Skin of body (tissue), 3 donors: ENCODE measurements at places on chromosomes 2 and 18.

DNA sequence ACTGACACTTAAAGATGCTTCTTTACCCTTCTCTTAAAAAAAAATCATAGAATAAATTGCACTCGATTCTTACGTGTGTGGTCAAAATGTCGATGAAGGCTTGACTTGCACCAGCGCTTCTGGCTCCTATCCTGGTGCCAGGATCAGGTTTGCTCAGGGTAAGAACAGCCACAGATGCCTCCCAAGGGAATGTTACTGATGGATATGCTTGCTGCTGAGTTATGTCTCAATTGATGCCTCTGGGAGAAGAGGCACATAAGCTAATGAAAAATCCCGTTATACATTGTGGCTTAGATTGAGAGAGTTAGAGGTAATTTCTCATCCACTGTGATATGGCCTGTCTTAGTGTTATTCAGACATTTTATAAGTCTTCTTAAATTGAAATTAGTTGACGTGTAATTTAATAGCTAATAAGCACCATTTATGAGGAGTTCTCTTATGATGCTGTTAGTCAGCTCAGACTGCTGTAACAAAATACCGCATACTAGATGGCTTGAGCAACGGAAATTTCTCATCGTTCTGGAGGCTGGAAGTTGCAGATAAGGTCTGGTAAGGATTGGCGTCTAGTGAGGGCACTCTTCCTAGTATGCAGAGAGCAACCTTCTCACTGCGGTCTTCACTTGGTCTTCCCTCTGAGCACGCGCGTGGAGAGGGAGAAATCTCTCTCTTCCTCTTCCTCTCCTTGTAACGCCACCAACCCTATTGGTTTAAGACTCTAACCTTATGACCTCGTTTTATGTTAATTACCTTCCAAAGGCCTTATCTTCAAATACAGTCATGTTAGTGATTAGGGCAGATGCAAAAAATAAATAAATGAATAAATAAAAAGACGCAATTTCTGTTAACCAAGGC, 116.6 kb upstream of the NOSTRIN start:
- DNase-seq = no peak

DNA sequence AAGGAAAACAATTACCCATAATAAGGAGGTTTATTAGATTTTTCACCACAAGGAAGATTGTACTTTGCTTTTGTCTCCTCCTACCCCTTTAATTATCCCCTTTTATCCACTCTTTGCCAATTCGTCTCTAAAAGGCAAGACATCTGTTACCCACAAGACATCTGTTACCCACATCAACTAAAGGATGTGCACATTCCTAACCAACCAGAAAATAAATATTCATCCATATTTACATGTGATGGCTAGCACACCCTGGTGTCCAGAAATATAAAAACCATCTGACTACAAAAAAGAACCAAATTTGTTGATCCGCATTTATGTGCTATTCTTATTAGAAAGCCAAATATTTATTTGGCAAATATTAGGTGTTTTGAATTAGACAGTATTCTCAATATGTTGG, 35.7 kb downstream of the ACVR1C start:
- DNase-seq = peak; percentile 23

- DNase-seq = no peak
These were observed 352.1 kb upstream of the ZNF521 start for GRCh38 chr18:25704071-25704470.

GRCh38 chr2:24082787-24083566, 1.7 kb downstream of the TP53I3 start:
- no peak for DNase-seq

GRCh38 chr2:181861379-181861778, 30.2 kb upstream of the ITPRID2 start:
- DNase-seq = no peak

DNA sequence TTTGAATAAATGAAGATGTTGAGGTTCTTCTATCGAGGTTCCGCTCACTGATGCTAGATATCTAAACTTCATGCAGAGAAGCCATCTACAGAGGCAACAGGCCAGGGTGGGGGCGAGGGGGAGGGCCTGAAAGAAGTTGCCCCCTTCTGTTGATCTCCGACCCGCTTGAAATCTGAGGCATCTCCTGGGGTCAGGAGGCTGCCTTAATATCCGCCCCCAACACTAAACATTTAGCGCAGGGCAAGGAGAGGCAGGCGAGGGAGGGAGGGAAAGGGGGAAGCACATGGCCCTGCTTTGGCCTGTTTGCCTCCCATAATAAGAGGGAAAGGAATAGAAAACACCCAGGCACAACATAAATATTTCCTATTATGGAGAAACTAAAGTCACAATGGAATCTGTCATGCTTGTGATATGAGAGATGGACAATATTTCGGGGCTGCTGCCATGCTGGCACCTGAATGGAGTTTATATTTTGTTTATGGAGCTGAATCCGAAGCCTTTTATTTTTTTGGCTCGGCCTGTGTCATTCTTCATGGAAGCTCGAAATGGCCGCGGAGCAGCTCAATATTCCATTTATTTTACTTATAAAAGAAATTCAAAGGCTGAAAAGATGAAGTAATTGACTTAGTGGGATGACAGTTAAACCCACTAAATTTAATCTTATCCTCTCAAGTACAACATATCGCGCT, 221.1 kb downstream of the INSIG2 start:
- no peak for DNase-seq

DNA sequence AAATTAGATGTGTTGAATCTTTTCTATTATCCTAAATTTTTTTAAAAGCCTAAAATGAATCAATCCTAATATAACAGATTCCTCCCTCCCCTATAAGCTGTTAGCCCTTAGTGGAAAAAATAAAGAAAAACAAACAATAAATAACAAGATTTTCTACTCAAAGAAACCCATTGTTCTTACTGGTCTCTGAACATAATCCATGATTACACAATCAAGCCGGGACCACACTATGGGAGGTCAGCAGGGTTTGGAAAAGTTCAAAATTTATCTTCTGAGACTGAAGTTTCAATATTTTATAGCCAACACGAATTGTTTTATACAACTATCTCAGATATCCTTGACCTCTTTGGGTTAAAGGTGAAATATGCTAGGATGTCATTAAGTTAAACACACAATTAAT, 57.9 kb downstream of the DPP4 start:
- no peak for DNase-seq

DNA sequence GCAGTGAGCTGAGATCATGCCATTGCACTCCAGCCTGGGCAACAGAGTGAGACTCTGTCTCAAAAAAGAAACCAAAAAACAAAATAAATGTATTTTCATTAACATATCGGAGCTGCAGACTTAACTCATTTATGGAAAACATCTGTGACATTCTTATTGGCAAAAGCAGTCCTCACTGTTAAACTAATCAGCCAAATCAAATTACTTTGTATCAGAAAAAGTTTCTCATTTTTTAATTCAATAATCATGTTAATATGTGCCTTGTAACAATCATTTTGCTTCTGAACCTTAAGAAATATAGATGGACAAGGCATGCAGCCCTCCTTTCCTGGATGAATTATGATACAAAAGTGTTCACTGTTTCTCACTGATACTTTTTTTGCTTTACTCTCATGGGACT, 18.0 kb upstream of the TP53I3 start:
- no peak for DNase-seq

DNA sequence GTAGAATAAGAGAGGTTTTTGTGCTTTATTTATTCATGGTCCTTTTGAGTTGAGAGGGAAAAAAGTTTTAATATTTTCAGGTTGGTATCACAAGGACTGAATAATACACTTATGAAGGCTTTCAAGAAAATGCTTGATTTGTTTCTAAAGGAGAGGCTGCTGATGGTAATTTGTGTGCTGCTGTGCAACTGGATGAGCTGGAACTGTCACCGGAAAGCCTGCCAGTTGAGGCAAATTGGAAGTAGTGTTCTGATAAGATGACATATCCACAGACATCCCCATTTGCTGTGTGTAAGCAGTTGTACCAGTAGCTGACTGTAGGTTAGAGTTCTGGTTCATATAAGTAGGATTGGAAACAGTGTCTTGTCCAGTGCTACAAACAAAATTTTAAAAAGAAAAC, 21.6 kb upstream of the CACNB4 start:
- no peak for DNase-seq

GRCh38 chr2:231056453-231057416, at the start of gene PSMD1:
PSMD1 (plus strand) TSS chr2:231056867; CDS start chr2:231057026, 159 bp downstream.
- peak; percentile 96 for DNase-seq

DNA sequence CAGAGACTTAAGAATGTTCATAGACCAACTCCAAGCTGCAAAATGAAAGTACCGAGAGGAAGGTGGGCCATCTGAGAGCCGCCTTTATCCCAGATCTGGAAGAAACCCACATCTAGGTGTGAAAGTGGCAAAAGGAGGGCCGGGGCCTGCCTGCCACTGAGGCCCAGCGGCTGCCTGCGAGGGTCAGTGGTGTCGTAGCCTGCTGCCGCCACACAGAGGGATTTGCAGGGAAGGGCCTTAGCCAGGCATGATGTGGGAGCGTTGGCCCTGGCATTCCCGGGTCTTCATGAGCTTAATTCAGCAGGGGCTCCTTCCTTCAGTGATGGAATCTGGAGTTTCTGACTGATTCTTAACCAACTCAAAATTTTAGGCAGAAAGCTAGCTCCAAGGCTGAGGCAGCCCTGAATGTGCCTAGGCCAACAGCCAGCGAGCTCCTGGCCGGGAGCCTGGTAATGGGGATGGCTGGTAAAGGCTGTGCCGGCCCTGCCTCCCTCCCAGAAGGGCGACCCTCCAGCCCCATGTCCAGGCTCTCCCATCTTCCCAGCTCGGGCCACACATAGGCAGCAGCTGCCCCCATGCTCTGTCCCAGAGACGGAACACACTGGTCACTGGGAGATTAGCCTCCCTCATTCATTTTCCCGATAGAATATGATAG, 230.1 kb downstream of the AGAP1 start:
- no peak for DNase-seq

DNA sequence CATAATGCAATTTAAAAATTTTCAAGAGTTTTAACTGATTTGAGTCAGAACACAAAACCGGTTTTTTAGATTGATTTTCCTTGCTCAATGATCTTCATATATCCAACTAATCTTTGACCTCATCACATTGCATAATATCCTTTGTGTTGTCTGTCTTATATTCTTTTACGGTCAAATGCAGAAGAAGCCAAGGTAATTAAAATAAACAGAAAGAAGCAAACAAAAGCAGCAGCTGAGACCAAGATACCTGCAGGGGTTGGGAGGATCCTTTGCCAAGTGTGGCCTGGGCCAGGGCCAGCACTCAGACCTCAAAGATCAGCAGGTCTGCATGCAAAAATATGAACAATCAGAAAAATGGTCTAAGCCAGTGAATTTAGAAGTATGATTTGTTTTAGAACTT, 428.9 kb upstream of the NETO1 start:
- DNase-seq = no peak

- no peak for DNase-seq
These were observed 834.5 kb upstream of the SALL3 start for GRCh38 chr18:78145096-78145495.

DNA sequence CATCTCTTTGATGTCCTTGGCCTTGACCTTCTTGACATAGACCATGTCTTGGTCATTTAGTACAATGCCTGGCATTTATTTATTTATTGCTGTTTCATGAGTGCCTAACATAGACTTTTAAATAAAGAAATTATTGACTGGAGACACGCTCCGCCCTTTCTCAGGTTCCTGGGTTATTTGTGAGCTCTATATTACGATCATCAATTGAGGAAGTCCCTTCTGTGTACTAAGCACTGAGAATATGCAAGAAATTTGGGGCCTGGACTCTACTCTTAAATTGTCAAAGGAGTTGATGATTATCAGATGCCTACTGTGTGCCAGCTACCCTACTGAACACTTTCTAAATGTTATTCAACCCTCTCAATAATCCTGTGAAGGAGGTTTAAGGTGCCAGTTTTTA, 19.7 kb upstream of the TET3 start:
- DNase-seq = no peak
